Stimulated activated CD8-positive, alpha-beta memory T cell treated with anti-CD3 and anti-CD28 coated beads, Interleukin-2, amount 100 ng/mL, for 1 hour (primary cell): ENCODE measurements at places on chromosomes 12 and 14.

DNA sequence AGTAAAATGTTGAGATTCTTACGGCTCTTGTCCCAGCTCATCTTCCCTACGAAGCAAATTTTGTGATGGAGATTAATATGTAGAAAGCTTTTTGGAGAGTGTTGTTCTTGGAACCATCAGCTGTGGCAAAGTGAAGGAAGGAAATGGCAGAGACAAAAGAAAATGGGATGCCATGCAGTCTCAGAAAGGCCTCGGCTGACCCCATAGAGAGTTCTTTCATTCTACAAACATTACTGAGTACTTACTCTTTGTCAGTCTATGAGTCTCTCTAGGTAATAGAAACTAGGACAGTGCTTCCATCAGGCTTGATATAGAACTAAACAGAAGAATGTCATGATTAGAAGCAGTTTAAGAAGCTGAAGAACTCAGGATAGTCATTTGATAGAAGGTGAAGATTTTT is 134.1 kb downstream of the PLEKHA5 start:
- DNase-seq = no peak

DNA sequence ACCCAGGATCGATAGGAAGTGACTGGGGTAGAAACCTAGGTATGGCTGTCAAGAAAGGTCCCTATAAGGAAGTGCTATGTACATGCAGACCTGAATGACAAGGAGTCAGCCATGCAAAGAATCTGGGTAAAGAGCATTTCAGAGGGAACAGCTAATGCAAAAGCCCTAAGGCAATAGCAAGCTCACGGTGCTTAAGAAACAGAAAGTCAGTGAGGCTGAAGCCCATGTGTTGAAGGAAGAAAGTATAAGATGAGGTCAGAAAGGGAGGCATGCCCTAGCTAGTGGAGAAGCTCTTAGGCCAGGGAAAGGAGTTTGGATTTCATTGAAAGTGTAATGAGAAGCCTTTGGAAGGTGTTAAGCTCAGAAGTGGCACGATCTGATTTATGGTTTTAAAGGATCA is 6.0 kb upstream of the ADCY6 start:
- DNase-seq = no peak

DNA sequence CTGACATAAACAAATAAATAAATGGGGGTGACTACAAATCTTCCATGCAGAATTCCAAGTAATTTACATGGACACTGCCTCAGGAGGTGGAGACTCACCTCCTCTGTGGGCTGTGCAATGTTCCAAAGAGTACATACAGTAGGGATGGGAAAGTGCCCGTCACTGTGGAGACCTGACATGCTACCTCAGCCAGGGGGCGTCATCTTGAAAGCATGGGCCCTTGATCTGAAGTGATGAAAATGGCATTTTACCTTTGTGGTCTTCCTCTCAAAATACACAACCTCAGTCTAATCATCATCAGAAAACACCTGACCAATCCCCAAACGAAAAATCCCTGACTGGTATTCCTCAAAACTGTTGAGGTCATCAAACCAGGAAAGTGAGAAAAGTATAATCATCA is 48.4 kb downstream of the ANAPC7 start:
- no peak for DNase-seq

DNA sequence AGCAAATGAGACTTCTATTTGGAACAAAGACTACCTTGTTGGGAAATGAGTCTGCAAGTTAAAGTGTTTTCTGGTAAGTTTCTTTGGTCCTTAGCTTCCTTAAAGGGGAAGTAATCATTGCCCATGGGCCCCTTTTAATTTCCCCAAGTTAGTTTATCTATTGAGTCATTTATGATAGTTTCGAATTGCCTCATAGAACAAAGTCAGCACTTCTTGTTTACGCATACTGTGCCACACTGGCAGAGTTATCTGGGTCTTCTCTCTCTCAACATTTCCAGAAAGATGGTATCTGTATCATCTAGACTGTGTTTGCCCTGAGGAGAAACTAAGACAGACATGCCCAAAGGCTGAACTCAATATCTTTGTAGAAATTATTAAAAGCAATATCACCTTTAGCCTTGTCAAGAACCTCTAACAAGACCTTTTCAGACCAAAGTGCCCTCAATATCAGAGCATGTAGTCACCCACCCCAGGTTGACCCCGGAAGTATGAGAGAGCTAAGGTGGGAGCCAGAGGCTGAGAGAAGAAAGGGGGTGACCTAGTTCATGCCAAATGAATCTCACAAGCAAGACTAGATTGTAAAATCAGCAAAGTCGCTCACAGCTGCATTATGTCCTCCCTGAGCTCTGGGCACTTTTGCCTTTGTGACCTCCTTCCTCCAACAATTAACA is 40.0 kb downstream of the GPR65 start:
- no peak for DNase-seq

DNA sequence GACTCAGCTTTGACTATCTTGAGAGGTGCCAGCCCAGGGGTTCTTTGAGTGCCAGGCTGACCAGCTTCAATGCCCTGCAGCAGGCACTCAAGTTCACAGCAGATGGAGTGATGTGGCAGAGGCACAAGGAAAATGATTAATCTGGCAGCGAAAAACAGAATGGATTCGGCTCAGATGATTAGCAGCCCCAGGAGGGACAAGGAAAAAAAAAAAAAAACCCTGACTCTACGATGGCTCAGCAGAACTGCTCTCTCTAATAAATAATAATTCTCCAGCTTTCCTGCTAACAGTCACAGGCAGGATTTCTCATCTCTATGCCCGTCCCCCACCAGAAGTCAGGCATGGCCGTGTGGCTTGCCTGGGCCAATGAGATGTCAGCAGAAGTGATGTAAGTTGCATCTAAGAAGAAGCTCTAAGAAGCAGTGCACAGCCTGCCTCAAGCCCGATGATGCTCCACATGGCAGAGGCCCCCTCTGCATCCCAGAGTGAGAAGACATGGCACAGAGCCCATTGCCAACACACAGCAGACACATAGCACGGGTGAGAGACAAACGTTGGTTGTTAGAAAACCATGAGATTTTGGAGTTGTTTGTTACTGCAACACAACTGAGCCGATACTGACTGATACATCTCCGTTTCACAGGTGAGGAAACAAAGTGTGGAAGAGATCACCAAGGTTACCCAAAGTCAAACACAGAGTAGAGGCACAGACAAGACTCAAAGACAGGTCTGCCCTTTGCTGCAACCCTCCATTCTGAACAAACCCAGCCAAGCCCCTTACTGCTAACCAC is 111.0 kb downstream of the SCARB1 start:
- no peak for DNase-seq

DNA sequence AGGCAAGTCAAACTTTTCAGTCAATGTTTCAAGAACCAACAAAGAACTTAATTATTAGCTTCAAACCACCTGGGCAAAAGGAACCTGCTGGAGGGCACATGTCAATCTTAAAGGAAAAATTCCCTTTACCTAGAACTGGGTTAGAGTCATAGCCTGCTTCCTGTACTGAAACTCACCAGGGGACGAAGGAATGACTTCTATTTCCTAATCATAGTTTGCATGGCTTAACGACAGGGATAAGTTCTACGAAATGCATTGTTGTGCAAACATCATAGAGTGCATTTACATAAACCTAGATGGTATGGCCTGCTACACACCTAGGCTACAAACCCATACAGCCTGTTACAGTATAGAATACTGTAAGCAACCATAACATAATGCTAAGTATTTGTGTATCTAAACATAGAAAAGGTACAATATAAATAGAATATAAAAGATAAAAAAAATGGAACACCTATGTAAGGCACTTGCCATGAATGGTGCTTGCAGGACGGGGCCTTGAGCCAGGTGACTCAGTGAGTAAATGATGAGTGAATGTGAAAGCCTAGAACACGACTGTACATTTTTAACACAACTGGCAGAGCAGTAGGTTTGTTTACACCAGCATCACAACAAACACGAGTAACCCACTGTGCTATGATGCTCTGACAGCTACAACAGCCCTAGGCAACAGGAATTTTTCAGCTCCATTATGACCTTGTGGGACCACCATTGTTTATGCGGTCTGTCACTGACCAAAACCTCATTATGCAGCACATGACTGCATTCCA is 234.9 kb upstream of the CAND1 start:
- no peak for DNase-seq
